ENCODE measurements at places on chromosomes 1 and 21.

- no peak for DNase-seq
Measured at GRCh38 chr1:185679220-185679619, 55.0 kb upstream of the HMCN1 start.

GRCh38 chr21:27070861-27071670 is 104.2 kb upstream of the ADAMTS5 start:
- no peak for DNase-seq

DNA sequence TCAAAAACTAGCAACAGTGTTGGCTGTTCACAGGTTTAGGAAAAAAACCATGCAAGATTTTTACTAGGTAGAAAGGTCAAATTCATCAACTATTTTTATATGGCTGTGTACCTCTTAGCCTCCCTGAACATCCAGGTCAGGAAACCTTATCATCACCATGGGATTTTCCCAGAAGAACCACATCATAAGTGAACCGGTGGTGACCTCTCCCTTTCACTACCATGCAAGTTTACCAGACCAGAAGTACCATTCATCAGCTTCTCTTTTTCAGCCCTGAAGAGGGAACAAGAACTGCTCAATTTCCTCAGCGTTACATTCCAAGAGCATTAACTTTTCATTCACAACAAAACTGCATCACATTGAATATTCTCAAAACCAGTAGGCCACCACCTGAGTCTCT is 5.9 kb downstream of the SSBP3 start:
- DNase-seq: peak; percentile 32

DNA sequence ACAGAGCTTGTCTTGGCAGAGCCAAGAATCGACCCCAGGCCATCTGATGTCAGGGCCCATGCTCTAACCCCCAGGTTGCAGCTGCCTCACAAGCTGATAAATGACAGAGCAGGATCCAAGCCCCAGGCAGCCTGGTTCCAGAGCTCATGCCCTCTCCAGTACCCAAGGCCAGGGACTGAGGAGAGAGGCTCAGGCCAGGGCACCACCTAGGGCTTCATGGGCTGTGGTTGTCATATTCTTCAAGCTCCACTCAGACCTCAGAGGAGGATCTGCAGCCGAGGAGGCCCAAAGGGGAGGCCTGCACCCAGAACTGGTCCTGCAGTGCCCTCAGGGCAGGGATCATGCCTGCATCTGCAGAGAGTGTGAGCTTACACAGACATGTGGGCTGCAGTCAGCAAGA is 301.1 kb downstream of the MATN1 start:
- no peak for DNase-seq

- DNase-seq: no peak
Measured at GRCh38 chr1:10522322-10522860, 47.6 kb downstream of the PEX14 start.

DNA sequence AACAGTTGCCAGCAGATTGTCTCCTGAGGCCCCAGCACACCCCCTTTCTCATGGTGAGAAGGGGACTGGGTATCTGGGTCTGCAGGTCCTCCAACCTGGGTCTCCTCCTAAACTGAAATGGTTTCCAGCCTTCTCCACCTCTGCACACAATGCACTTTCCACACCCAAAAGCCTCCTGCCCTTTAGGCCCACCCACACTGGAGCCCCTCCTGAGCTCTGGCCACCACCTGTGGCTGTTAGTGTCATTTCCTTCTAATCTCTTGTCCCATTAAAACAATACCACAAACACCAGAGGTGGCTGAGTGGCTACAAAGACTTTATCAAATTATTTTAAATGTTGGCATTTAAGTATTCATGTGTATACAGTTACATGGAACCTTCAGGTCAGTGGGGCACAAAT is 11.5 kb downstream of the GPR3 start:
- DNase-seq: no peak

DNA sequence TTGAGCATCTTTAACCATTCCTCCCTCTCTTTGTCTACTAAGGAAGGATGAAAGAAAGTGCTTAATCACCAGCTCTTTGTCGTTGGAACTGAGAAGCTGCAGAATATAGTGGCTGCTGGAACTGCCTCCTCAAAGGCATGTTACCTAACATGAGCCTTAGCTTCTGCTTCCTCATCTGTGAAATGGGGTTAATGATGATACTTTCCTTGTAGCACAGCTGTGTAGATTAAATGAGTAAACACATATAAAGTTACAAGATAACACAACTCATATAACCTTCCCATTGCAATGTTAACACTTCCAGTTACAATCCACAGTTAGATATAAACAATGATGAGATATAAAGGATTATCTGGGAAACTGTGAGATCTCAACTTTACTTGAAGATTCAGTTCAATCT is 48.4 kb upstream of the ZNF326 start:
- no peak for DNase-seq

DNA sequence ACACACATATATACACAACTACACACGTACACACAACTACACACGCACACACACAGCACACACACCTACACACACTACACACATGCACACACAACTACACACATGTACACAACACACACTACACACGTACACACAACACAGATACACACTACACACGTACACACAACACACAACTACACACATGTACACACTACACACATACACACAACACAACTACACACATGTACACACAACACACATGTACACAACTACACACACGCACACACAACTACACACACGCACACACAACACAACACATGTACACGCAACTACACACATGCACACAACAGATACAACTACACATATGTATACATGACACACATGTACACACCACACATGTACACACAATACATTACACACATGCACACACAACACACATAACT is 318.1 kb downstream of the CAMTA1 start:
- DNase-seq: no peak

- DNase-seq: no peak
Measured at GRCh38 chr21:36579898-36580297, 100.0 kb upstream of the CLDN14 start.

GRCh38 chr1:210434223-210434622 is 105.5 kb downstream of the HHAT start:
- no peak for DNase-seq

GRCh38 chr1:43864111-43865045 is 69.2 kb upstream of the ARTN start:
- DNase-seq: no peak

- no peak for DNase-seq
Measured at GRCh38 chr1:34612091-34612827, 142.6 kb upstream of the GJB5 start.

DNA sequence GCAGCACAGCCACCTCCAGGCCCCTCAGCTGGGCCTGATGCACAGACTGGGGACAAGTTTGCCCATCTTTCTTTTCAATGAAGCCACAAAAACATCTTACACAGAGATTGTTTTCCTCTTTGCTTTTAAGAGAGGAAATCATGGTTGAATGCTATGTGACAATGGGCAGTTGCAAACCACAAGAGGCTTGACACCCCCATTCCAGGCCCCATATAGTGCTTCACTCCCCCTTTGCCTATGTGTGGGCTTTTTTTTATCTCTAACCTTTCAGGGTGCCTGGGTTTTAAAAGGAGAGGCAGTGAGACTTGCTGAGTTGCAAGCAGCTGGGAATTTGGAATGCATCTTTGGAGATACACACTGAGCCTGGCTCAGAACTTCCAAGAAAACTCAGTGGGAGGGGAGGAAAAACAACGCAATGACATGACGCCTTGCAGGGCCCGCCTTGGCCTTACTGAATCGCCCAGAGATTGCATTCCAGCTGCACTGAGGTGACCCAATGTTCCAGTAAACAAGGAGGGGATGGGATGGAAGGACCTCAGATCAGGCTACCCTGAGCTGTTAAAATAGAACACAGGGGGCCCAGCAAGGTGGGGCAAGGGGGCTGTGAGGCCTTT is 145.2 kb upstream of the ZNF648 start:
- no peak for DNase-seq

DNA sequence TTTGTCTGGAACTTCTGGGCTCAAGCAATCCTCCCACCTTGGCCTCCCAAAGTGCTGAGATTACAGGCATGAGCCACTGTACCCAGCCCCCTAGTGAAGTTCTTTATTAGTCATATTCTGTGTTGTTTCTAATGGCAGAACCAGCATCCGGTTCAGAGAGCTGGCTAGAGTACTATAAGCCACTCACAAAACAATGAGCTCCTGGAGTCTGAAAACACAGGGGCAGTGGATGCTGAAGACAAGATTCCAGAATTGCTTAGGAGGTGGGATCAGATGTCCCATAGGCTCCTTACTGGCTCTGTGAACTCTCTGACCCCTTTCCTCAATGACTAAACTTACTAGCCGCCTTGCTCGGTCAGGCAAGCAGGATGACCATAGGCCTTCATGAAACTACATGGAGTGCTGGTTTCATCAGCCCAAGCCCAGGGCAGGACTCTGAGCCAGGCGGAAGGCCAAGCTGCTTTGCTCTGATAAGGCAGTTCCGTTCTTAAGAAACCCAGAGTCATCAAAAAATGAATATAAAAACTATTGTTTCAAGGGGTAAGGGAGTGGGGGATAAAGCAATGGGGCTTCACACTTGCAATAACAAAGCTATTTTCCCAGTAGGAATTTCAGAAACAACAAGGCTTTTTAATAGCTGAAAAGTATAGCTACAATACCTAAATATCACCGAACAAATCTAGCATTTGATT is 8.1 kb downstream of the MTHFR start:
- DNase-seq: no peak

GRCh38 chr1:200527670-200528069 is 92.9 kb downstream of the KIF14 start:
- DNase-seq: no peak

- no peak for DNase-seq
Measured at GRCh38 chr1:185573677-185574076, 160.5 kb upstream of the HMCN1 start.

GRCh38 chr21:46139686-46140085 is 15.7 kb downstream of the FTCD start:
- DNase-seq: no peak

DNA sequence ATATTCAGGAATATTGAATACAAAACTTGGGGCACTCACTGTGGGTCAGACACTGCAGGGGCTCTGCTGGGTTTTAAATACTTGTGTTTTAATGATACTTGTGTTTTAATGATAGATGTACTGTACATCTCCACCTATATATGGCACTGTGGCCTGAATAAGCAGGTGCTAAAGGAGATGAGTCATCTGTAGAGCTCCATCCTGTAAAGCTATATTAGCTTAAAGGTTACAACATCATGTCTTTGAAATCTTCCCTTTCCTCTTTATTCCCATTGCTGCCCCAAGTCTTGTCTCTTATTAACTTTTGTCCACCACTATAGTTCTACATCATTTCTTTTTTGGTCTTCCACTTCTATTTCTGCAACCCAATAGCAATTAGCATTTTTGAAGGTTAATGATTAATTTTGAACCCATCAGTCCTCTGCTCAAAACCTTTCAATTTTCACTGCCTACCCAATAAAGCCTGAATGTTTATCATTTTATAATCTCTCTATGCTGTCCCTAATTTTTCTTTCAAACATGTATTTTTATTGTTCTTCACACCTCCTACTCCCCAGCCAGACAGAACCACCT is 113.3 kb upstream of the PTGFR start:
- no peak for DNase-seq

GRCh38 chr1:198620951-198621824 is 17.7 kb upstream of the PTPRC start:
- DNase-seq: peak; percentile 76

DNA sequence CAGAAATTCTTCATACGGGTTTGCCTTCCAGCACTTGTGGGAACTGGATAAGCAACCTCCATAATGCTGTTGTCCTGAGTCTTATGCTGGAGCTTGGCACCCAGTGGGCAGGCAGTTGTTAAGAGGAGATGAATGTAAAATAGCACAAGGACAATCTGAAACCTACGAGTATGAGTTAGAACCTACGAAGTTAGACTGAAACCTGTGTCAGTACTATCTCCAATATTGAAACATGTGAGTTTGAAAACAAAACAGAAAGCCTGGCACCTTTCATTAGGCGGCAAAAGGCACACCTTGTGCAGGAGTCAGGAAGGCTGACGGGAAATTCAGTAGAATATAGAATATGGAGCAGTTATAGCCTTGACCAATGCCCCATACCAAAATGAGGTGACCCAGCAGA is 489.7 kb upstream of the RGS18 start:
- DNase-seq: no peak

DNA sequence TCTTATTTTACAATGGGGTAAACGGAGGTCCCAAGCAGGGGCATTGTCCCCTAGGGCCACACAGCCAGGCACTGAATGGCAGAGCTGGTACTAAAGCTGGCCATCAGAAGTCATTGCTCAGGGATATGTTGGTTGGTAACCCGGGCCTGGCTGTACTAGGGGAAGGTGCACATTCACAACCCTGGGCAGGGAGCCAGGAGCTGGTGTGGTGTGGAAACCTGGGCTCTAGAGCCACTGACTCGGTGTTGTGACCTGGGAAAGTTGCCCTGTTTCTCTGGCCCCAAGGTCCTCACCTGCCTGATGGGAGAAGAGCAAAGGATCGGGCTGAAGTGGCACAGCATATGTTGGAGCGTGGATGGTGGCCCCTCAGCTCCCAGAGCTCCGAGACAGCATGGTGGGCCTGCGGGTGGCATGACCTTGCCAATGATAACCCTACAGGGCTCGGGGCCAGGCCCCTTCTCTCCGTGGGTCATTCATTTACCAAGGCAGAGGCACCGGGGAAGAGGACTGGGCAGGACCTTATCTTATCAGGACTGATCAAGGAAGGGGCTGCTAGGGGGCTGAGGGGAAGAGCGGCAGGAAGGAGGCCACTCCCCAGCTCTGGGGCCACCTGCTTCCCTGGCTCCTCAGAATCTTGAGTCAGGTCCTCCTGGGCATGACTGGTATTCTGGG is 274.1 kb downstream of the TRABD2B start:
- no peak for DNase-seq

DNA sequence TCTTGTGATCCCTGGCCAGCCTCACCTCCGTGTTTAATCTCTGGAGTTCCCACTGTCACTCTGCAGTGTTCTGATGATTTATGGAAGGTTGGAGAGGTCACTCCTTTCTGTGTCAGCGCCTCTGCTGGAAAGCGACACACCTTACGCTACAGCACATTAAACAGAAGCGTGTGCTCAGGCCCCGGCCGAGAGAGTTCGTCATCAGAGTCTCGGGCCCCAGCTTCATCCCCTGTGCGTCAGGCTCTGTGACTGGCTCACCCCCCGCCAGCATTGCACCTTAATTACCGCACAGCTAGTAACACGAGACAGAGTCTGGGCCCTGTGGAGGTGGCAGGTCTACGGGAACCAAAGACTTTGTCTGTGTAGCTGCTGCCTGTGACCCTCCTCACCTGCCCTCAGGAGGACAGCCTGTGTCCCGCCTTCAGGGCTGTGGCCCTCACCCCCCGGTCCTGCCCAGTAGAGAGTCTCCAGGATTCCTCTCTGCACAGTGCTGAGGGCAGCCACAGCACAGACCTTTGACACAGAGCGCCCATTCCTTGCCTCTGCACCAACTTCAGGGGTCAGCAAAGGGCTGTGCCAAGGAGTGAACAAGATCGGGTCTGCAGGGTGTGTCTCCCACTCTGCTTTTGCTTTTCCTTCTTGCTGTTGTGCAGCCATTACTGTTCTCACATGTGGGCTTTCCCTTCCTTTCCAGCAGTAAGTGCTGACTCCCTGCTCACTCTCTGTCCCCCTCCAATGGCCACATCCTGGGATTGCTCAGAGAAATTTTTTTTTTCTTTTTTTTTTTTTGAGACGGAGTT is 157.6 kb downstream of the PGBD5 start:
- no peak for DNase-seq
